ENCODE measurements at places on chromosomes 5 and 9. TPM values are rescaled to one million over a fixed set of nuclear protein-coding genes. Genes with fewer than 3 reads are reported as not detected.

DNA sequence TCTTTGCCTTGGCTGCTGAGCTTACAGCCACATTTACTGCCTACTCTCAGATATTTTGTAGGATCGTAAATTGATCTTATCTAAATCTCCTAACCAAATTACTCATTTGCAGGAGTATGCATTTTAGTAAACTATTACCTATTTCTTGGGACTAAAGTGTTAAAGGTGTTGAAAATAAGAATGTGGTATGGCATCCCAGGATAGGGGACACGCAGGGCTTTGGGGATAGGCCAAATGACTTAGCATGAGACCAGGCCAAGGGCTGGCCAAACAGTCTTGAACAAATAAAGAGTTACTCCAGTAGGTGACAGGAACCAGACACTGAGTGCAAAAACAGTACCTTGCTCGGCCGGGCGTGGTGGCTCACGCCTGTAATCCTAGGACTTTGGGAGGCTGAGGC, 25.1 kb downstream of the TBC1D2 start:
- no peak for DNase-seq
- H3K4me1 ChIP-seq = no peaks in the 10 kb centered on the region
- H3K36me3 ChIP-seq = peaks cover 100% of the 10 kb centered on the region
- H3K27me3 ChIP-seq = no peaks in the 10 kb centered on the region
- H3K4me3 ChIP-seq = no peak overlapping the region

DNA sequence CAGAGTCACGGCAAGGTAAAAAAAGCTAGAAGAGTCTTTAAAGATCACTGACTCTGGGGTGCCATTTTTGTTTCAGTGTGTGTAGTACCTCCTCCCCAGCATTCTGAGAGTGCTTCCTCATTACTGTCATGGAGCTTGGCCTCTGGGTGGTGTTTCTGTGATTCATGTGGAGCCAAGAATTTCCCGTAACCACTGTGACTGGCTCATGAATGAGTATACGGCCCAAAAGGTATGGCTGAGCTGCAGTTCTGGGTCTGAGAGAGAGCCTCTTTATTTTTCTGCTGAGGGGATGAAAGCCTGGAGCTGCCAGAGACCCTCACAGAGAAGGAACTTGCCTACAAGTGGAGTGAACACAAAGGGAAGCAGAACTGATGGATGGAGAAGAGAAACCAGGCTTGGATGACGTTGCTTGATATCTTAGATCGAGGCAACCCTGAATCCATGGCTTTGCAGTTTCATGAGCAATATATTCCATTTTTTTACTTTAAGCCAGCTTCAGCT, 85.6 kb downstream of the PTTG1 start:
- DNase-seq = peak; percentile 74
- H3K4me1 ChIP-seq = peaks cover 36% of the 10 kb centered on the region
- peak overlapping the region; percentile 82 for H3K27ac ChIP-seq
- H3K27me3 ChIP-seq = no peaks in the 10 kb centered on the region
- no peak overlapping the region for H3K4me3 ChIP-seq
- H3K36me3 ChIP-seq = no peaks in the 10 kb centered on the region

Gene IPO11
- 5.3 TPM for polyA plus RNA-seq

GRCh38 chr5:155943516-155944407, 383.2 kb upstream of the SGCD start:
- H3K27me3 ChIP-seq = no peaks in the 10 kb centered on the region
- H3K4me3 ChIP-seq = no peak overlapping the region
- no peak for DNase-seq
- no peaks in the 10 kb centered on the region for H3K4me1 ChIP-seq

Gene TLX3
- polyA plus RNA-seq = not detected
